ENCODE measurements at places on chromosomes 2 and 18. TPM values are rescaled to one million over a fixed set of nuclear protein-coding genes. Genes with fewer than 3 reads are reported as not detected.

The GTF2A1L gene
- total RNA-seq, result 0.74 TPM

The BBS5 gene
- 3.2 TPM for total RNA-seq

The CCDC68 gene
- 1.1 TPM for total RNA-seq

The AQP12A gene
- total RNA-seq, result not detected

The ABCG8 gene
- not detected for total RNA-seq

The ZBTB14 gene
- total RNA-seq, result 12.0 TPM

The ST6GAL2 gene
- total RNA-seq, result not detected

The LRP2 gene
- total RNA-seq, result under 0.01 TPM

All from pulmonary artery endothelial cell (primary cell).